Activated CD4-positive, alpha-beta T cell treated with anti-CD3 and anti-CD28 coated beads for 4 hours (primary cell): ENCODE measurements at places on chromosomes 6 and 20.

DNA sequence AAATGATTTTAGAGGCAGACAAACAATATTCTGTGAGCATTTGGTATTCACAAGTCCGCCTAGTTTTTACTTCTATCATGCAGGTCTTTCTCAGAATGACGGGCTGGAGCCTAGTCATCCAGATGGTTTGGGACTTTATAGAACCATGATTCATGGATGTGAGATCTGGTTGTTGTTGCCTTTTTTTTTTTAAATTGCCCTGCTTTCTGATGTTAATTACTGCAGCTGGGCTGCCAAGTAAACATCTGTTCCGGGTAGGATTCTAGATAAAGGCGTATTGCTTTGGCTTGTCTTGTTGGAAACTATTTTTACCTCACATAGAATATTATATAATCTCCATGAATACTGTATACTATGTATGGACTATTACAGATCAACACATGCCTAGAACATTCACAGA is 58.1 kb downstream of the RNF217 start:
- DNase-seq, result no peak

DNA sequence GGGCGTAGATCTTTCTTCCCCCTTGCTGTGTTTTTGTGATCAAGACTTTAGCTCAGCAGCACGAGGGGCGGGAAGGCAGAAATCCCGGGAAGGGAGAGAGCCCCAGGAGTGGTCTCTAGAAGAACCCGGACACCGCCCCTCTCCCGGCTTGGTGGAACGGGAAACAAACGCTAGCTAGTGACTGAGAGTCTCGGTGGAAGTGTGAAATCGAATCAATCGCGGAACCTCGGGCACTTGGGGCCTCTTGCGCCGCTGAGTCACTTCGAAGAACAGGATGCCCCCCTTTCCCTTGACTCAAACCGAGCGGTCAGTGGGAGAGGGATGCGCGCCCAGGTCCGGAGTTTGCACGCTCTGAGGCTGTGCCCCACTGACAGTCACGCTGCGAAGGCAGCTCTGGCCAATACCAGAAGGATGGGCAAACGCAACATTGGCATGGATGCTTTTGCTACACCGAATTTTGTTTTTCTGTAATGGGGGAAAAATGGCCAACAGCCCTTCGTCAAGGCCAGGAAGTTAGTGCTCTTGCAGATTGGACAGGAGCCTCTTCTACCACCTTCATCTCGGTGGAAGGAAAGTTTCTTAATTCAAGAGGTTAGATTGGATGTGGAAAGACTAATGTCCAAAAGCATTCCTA is 1.6 kb upstream of the OLIG3 start:
- DNase-seq, result no peak

GRCh38 chr20:19396460-19397081 is 184.1 kb downstream of the SLC24A3 start:
- DNase-seq, result no peak

GRCh38 chr6:104688283-104688969 is 171.3 kb downstream of the HACE1 start:
- DNase-seq, result no peak

GRCh38 chr6:68343901-68344300 is 291.2 kb upstream of the ADGRB3 start:
- DNase-seq, result no peak

DNA sequence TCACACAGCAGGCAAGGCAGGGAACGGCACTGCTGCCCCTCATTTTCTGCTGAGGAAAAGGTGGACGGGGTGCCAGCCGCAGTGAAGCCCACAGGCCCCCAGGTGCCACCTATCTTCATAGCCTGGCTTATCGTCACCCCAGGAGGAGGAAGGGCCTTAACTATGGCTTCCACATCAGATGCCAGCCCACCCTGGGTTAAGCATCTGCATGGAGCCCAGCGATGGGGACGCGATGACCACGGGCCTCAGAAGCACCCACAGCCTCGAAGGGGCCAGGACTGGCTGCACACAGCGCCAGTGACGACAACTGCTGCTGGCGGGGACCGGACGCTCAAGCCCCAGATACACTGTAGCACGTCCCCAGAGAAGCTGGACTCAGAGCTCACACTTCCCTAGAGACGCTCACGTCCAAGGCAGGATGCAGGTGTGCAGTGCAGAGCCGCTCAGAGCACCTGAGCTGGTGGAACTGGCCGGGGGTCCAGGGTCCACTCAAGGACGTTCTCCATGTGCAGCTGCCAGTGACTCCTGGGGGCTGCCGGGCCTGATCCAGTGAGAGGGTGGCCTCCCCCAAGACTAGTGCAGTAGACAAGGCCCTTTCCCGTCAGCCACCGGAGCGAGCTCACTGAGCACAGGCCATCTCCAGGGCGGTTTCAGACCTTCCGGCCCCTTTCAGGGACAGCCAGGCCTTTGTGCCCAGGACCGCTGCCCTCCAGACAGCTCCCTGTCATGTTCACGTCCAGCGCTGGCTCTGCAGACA is 83.0 kb downstream of the YTHDF1 start:
- DNase-seq, result no peak

- no peak for DNase-seq
These were observed 240.3 kb downstream of the DLL1 start for GRCh38 chr6:170050591-170051041.

GRCh38 chr20:53098621-53099020 is 126.5 kb downstream of the TSHZ2 start:
- DNase-seq, result no peak

DNA sequence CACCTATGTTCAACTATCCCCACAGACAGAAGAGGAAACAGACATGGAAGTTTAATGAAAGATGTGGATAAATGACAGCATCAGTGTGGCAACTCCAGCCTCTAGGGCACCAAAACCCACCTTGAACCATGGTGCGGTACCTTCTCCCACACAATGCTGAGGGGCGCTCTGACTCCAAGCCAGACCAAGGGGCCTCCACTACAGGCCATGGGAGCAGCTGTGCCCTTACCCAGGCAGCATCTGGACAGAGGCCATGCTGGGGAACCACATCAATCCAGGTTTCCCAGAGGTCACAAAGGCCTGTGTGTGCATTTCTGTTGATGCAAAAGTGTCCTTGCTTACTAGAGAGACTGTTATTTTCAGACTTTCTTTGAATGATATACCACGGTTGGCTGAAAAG is 4.1 kb downstream of the PRR18 start:
- DNase-seq, result no peak

GRCh38 chr20:59891581-59891980 is 41.9 kb downstream of the SYCP2 start:
- no peak for DNase-seq

DNA sequence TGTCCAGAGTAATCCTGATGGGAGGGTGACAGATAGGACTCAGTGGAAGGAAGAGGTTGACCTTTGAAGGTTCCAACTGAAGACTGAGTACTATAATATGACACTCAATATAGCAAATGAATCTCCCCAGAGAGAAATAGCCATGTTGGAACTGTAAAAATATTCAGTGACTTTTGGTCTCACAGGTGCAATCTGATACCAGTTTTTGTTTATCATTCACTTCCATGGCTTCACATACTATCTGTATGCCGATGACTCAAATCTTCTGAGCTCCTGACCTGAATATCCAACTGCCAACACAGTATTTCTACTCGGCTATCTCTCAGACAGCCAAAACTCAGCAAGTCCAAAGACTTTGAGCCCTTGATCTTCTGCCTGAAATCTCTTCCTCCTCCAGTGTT is 21.8 kb upstream of the PKHD1 start:
- DNase-seq, result no peak

DNA sequence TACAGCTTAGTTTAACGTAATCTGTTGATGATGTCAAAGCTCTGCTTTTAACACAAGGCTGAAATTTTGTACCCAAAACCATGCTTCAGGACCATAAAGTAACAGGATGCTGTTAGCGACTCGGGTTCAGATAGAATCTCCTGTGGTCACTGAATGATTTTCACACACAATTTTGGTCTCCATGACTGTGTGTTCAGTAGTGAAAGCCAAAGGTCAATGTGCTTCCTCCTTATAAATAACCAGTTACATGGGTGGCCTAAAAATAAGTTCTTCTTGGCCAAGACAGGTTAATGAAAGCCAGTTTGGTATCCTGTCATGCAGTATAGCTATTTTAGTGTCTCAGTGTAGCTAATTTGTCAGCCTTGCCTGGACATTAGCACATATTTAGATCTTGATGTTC is 19.1 kb upstream of the LOC128125822 start:
- DNase-seq, result no peak

DNA sequence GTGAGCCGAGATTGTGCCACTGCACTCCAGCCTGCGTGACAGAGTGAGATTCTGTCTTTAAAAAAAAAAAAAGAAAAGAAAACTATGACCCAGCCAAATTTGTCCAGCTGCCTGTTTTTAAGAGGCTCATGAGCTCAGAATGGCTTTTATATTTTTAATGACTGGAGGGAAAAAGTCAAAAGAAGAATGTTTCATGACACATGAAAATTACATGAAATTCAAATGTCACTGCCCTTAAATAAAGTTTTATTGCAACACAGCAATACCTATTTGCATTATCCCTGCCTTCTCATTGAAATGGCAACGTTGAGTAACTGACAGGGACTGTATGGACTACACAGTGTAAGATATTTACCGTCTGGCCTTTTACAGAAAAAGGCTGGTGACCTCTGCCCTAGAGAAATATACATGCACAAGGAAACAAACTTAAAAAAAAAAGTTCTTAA is 11.4 kb downstream of the SENP6 start:
- DNase-seq, result no peak
